Lower leg skin (tissue), 4 donors: ENCODE measurements at places on chromosomes 12 and 14. TPM values are rescaled to one million over a fixed set of nuclear protein-coding genes. Genes with fewer than 3 reads are reported as not detected.

- DNase-seq = no peak
Measured at GRCh38 chr12:112595410-112595809, 176.7 kb downstream of the PTPN11 start.

DNA sequence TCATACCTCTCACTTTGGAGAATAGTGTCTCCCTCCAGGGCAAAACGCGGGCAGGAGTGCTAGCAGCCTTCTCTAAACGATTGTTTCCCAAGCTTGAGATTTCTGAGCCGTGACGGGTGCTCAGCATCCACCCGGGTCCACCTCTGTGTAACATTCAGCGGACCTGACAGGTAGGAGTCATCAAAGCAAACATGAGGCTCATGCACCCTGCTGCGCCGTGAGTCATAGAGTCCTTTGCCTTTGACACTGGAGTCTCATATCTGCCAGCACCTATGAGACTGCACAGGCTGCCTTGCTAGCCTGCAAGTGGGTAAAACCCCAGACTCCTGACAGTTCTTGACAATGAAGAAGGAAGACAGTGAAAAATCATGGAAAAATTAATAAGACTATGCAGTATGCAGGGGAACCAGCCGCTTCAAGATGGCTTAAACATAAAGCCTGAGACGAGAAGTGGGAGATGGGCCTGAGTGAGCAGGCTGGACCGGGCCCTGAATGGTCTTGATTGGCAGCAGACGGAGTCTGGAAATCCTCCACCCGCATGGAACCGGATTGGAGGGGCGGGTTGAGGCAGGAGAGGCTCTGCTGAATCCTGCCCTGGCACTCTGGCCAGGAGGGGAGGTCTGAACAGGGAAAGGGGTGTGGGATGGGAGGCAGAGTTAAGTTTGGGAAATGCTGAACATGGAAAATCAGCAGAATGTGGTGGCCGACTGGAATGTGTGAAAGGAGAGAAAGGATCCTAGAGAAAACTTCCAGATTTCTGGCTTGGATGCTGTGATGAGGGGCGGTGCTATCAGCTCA is 54.2 kb downstream of the LGMN start:
- no peak for DNase-seq

GRCh38 chr12:104748356-104748755 is 209.7 kb downstream of the SLC41A2 start:
- peak; percentile 78 for DNase-seq

DNA sequence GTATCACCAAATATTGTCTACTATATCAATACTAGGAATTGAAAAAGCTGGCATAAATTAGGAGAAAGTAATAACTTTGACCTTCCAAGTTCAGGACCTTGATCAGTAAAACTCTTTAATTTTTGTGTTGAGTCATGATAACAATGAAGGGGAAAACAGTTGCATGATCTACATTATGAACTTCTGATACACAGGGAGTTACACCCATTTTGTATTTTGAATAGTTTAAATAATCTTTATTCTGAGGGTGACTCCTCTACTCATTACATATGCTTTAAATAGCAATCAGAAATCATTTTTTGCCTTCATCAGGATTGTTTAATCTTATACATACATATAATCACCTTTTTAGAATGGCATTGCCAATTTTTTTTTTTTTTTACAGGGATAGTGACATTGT is 492.5 kb downstream of the NAV3 start:
- no peak for DNase-seq

VWF gene
- total RNA-seq = 56.2 TPM

GRCh38 chr12:57863676-57864075 is 17.1 kb upstream of the CTDSP2 start:
- DNase-seq = no peak

KERA gene
- total RNA-seq = not detected

REP15 gene
- 1.1 TPM for total RNA-seq

GRCh38 chr12:131550121-131550520 is 160.8 kb upstream of the SFSWAP start:
- no peak for DNase-seq
